ENCODE measurements at places on chromosomes 6 and 20.
A peak's percentile ranks its signal among the peaks of the same experiment; 100 is the strongest.

DNA sequence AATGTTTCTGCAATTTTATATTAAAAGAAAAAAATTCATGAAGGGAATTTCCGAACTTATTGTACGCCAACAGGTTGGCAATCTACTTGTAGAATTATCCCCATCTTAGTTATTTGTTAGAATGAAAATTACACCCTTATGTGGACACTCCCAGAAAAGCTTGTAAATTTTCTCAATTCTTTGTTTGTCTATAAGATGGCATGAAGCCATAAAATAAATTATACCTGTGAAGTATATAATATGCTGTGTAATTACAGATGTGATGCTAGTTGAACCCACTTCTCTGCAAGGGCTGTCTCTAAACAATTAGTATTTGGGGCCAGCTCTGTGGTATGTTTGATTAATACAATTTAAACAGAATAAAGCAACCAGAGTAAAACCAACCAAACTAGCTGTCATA, 52.1 kb upstream of the DSP start:
- no peak for DNase-seq

- no peak for DNase-seq
Observed at GRCh38 chr20:20272686-20273085, 95.2 kb upstream of the INSM1 start.

GRCh38 chr20:32621071-32621890, 36.1 kb upstream of the NOL4L start:
- DNase-seq: no peak

DNA sequence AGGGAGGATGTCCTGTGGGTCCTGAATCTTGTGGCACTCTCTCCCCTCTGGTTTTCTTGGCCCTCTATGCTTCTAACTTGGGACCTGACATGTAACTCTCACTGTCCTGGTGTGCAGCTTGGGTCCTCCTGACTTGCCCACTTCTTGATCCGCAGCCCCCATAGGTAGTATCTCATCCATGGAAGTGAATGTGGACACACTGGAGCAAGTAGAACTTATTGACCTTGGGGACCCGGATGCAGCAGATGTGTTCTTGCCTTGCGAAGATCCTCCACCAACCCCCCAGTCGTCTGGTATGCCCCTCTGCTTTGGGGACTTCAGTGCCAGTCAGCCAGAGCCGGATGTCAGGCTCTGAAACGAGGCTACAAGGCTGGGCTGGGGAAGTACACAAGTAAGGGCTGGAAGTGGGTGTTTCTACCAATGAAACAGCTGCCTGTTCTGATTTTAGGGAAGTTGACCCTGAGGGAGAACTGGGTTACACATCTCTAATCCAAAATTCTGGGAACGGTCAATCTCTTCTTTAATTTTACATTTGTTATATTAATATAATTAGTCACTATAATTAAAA, 641 bp downstream of the DBNDD2 start:
- no peak for DNase-seq

GRCh38 chr6:13438126-13438525, 49.3 kb downstream of the GFOD1 start:
- no peak for DNase-seq

- DNase-seq: no peak
Observed at GRCh38 chr20:53124803-53125202, 152.6 kb downstream of the TSHZ2 start.

DNA sequence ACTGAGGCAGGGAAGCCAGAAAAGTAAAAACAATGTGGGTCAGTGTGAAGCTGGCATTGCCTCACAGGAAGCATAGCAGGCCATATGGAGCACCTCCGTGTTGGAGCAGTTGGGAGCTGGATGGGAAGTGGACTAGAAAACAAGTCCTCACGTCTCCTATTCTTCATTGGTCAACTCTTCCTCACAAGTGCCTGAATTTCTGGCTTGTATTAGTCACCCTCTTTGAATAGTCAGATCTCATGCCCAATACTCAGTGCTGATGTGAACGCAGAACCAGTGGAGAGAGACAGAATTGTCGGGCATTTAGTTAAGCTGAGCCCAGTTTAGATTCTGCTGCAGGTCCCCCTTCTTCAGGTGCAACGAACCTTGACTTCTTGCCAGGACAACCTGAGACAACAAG, 22.3 kb upstream of the RSPO3 start:
- DNase-seq: no peak

GRCh38 chr6:137089305-137089704, 44.5 kb upstream of the IL20RA start:
- DNase-seq: no peak

DNA sequence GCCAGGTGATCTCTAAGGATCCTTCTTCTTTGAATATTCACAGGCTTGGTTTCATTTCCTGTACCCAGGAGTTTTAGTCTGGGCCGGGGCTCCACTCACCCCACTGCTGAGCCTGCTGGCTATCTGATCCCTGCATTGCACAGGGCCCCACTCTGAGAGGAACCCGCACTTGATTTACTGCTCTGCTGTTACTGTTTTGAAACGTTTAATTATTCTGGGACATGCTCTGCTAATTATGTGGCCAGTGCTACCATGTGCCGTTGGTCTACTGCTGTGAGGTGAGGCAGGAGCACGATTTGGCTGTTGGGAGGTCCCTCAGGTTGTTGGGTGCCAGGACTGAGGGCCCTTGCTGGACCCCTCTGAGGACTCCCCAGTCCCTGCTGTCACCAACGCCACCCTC, 108.7 kb upstream of the SIRPA start:
- DNase-seq: no peak

DNA sequence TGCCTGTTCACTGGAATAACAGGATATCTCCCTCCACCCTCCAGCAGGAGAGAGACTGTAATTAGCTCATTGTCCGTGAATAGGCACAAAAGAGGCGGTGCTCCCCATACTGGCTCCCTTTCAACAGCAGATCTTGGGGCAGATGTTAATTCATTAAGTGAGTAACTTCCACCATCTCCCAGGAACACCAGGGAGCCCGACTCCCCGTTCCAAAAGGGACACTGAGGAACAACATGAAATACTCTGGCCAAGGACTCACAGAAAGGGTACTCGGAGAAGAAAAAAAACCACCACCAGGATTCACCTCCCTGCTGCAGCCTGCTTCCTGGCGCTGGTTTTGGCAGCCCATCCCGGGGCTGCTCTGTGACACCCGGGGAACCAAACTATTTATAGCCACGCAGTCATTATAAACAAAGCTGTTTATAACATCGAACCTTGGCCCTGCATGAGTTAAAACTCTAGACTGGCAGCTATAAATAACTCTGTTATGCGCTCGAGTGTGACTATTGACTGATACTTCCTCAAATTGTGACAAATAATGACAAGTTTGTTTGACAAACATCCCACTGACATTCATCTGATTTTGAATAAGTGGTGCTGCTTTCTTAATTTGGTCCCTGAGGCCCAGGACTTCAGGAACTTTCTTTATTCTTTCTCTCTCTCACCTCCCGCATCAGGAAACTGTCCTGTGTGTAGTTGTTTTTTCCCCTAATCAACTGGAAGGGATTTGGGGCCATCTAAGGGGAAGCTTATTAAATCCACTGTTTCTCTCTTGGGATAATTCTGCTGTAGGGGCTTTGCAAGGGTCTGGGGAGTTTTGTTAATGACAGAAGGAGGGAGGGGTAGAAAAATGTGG, 521.6 kb downstream of the CD83 start:
- DNase-seq: no peak

- DNase-seq: no peak
Observed at GRCh38 chr6:159691963-159692287, 1.1 kb downstream of the SOD2 start.

DNA sequence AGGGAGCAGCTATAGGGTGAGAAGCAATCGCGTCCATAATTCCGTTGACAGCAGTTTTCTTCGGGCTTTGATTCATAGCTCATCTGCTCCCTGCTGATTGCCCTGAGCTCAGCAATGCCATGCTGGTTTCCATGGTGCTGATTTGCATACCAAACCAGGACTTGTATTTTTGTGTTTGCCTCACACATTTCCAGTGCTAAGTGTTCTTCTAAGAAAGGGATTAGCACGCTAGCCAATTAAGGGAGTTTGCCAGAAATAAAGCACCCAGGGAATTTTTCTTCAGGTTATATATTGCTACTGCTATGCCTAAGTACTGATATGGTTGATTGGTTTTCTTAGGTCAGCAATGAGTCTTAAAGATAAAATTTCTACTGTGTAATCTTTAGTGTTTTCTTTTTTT, 177.6 kb downstream of the PLCB1 start:
- DNase-seq: no peak

DNA sequence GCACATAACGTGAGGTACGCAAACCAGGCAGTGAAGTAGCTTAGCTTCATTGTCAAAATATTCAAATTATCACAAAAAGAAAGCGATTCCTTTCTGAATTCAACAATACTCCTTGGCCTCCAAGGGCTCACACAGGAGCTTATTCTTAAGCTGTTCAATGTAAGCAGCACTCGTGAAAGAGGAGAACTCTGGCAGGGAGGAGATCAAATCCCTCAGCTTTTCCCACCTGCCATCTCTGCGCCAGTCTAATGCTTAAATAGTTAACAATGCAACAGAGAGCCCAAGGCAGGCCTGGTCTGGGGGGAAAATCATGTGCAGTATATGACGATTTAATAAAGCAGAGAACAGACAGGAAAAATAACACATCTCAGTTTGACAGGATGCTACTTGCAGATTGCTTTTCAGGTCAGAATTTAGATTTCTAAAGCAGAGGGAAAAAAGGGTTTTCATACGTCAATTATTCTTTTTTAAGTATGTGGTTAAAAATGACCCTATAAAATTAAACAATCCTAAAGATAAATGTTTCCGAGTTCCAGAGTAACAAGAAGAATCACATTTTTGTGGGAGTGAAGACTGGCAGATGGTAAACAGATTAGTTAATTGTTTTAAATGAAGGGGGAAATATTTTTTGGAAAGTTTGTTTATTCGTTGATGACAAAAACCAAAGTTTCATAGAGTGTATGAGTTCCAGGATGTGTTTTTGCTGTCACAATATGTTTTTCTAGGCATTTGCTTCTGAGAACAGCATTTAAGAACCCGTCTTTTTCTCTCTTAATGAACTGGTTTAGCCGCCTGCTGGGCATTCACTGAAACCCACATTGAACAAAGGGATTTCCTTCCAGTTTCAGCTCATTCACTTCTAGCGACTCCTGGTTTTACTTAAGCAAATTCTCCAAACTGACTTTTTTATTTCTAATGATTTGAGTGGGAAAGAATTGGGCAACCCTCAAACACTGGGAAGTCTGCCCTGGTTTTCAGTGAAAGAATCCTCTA, 45.9 kb downstream of the PLAGL1 start:
- no peak for DNase-seq

DNA sequence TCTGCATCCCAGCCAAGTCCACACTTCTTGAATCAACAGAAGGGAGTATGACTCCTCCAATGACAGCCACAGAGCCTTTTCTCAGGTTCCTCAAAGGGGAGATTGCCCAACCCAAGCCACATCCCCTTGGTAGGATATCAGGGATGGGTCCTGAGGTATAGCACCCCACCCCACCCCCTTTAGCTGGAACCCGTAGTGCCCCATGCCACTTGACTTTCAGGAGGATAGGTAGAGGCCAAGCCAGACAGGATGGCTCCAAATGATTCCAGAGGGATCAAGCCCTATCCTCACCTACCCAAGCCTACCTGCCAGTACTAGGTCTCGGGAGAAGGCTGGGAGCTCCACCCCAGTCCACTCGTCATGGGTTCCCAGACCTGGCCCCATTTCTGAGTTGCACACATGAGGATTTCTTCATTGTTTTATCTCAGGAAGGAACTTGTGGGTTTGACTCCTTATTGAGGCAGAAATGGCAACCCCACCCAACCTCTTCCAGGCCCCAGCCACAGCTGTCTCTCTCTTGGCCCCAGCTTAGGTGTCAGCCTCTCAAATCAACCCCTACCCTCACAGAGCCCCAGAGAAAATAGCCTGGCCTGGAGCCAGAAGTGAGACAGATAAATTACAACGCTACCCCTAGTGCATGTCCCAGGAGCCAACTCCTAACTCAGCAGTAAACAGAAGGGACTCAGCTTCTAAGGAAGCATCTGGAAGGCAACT, 3.6 kb downstream of the CCND3 start:
- peak; percentile 35 for DNase-seq

GRCh38 chr20:32971703-32972161, 32.5 kb downstream of the SUN5 start:
- no peak for DNase-seq

DNA sequence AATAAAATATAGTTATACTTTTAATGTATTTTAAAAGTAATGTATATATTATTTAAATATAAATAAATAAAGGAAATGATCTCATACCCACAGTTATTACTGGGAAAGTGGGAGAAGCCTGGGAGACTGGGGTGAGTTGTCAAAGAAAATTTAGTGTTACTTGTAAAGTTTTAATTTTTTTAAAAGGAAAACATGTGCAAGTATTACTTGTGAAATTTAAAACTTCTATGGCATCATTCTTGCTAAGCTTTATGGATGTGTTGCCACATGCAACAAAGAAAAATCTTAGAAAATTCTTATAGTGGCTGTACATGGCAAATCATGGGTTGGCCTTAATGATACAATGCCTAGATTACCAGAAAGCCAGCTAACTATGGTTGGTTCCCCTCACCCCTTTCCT, 194.0 kb upstream of the KCNK16 start:
- no peak for DNase-seq

DNA sequence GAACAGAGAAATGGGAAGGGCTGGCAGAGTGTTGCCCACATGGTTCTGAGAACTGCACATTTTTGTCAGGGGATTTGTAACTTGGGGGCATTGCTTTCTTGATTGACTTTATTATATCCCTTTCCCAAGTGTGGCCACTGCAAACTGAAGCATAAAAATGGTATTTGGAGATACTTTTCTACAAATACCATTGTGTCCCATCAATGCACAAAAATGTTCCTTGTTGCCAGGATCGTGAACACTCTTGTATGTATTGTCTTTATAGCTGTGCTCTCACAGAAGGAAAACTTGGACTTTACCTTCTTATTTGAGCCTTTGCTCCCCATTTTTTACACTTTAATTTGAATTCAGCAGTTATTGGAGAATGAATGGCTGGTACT, 57.1 kb upstream of the C20orf144 start:
- DNase-seq: no peak

- no peak for DNase-seq
Observed at GRCh38 chr6:105935416-105935815, 150.7 kb upstream of the PRDM1 start.

- no peak for DNase-seq
Observed at GRCh38 chr6:147874322-147874721, 365.8 kb downstream of the SAMD5 start.

GRCh38 chr6:136549300-136550044, 750 bp downstream of the MAP7 start:
- DNase-seq: no peak

DNA sequence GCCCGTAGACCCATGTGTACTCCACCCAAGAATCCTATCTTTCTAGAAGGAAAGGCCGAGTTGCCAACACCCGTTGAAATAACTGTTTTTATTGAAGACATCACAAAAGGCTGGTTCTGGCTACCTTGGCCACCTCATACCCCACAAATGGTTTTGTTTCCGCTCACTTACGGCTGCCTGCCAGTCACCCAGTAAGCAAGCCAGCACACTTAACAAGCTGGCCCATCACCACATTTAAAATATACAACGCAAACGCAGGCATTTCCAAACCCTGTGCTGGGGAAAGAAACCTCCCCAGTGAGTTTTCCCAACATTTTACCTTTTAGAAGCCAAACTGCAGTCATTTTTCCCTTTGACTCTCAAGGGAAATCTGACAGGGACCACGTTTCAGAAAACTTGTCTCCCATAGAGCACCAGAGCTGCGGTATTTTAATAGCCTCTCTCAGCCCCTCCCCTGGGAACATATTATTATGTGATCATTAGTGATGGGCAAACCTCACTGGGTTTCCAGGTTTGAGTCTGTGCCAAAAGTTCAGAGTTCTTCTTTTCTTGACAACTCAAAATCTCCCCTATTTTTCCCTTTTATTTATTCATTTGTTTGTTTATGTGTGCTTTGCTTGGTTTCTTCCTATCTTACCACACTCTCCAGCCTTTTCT, 36.7 kb upstream of the BMP2 start:
- DNase-seq: no peak

- no peak for DNase-seq
Observed at GRCh38 chr20:48478806-48479585, 348.8 kb downstream of the PREX1 start.

Data from stimulated activated CD8-positive, alpha-beta memory T cell treated with anti-CD3 and anti-CD28 coated beads, Interleukin-12 subunit alpha, Interleukin-12 subunit beta, amount 100 ng/mL, for 1 hour (primary cell).